ENCODE measurements at places on chromosomes 2 and 18. TPM values are rescaled to one million over a fixed set of nuclear protein-coding genes. Genes with fewer than 3 reads are reported as not detected.

The METTL8 gene
- 29.1 TPM for total RNA-seq

The KCNS3 gene
- total RNA-seq, result 1.0 TPM

The GALNT1 gene
- 42.8 TPM for total RNA-seq

The EFEMP1 gene
- 627 TPM for total RNA-seq

The CRYBA2 gene
- total RNA-seq, result not detected

The FZD7 gene
- 82.4 TPM for total RNA-seq

The GTF2A1L gene
- 0.87 TPM for total RNA-seq

The DCDC2C gene
- total RNA-seq, result not detected

The POTEE gene
- total RNA-seq, result not detected

The SPEG gene
- total RNA-seq, result 21.7 TPM

The ANKRD62 gene
- not detected for total RNA-seq

The THAP4 gene
- total RNA-seq, result 54.3 TPM

The LMAN2L gene
- 38.9 TPM for total RNA-seq

The C1QL2 gene
- total RNA-seq, result not detected

The COL5A2 gene
- 388 TPM for total RNA-seq

The CYTIP gene
- total RNA-seq, result not detected

The GKN1 gene
- not detected for total RNA-seq

The GCG gene
- not detected for total RNA-seq

The PMAIP1 gene
- 11.3 TPM for total RNA-seq

The DLX2 gene
- total RNA-seq, result 0.17 TPM

The CHRND gene
- total RNA-seq, result not detected

The IL36G gene
- not detected for total RNA-seq

The NT5DC4 gene
- not detected for total RNA-seq

The DOCK10 gene
- 36.9 TPM for total RNA-seq

The DNPEP gene
- total RNA-seq, result 90.3 TPM

The GAREM2 gene
- 1.3 TPM for total RNA-seq

The MOCOS gene
- total RNA-seq, result 5.5 TPM

The HOXD9 gene
- total RNA-seq, result 0.17 TPM

The CNDP1 gene
- total RNA-seq, result not detected

The GRB14 gene
- total RNA-seq, result 0.29 TPM

The TTLL4 gene
- 6.3 TPM for total RNA-seq

The EVA1A gene
- 32.1 TPM for total RNA-seq

The PIEZO2 gene
- total RNA-seq, result 3.0 TPM

The IL37 gene
- total RNA-seq, result not detected

The SERPINB5 gene
- 0.29 TPM for total RNA-seq

The ZNF2 gene
- 13.1 TPM for total RNA-seq

The OR6B3 gene
- not detected for total RNA-seq

The FEV gene
- under 0.01 TPM for total RNA-seq
